ENCODE measurements at places on chromosomes 6 and 20. TPM values are rescaled to one million over a fixed set of nuclear protein-coding genes. Genes with fewer than 3 reads are reported as not detected.

DNA sequence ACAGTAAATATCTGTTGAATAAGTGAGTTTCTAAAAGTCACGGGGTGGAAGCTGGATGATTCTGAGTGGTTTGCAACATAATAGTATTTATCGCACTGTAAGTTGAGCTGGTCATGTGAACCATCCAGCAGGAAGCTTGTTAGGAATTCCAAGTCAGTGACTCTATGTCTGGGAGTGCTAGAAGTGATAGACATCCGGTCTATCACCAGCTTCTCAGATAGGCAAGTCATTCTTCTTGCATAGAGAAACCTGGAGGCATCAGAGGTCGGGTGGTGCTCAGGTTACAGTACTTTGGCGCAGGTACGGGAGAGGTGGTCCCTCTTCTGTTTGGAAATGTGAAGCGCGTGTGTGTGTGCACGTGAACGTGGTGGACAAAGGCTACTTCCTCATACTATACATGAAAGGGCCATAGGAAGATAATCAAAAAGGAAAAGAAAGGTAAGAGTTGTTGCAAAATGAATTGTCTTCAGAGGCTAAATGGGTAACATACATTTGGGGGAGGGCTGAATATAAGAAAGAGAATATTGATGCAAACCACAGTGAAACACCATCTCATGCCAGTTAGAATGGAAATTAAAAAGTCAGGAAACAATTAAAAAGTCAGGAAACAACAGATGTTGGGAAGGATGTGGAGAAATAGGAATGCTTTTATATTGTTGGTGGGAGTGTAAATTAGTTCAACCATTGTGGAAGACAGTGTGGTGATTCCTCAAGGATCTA is 299.3 kb upstream of the ZFP64 start:
- H3K27ac ChIP-seq = peak overlapping the region; percentile 53
- H3K4me1 ChIP-seq = peaks cover 26% of the 10 kb centered on the region
- DNase-seq = no peak

- no peak overlapping the region for H3K4me3 ChIP-seq
- no peak for DNase-seq
- H3K4me1 ChIP-seq = no peaks in the 10 kb centered on the region
Measured at GRCh38 chr6:153804755-153805330, 234.2 kb upstream of the OPRM1 start.

DNA sequence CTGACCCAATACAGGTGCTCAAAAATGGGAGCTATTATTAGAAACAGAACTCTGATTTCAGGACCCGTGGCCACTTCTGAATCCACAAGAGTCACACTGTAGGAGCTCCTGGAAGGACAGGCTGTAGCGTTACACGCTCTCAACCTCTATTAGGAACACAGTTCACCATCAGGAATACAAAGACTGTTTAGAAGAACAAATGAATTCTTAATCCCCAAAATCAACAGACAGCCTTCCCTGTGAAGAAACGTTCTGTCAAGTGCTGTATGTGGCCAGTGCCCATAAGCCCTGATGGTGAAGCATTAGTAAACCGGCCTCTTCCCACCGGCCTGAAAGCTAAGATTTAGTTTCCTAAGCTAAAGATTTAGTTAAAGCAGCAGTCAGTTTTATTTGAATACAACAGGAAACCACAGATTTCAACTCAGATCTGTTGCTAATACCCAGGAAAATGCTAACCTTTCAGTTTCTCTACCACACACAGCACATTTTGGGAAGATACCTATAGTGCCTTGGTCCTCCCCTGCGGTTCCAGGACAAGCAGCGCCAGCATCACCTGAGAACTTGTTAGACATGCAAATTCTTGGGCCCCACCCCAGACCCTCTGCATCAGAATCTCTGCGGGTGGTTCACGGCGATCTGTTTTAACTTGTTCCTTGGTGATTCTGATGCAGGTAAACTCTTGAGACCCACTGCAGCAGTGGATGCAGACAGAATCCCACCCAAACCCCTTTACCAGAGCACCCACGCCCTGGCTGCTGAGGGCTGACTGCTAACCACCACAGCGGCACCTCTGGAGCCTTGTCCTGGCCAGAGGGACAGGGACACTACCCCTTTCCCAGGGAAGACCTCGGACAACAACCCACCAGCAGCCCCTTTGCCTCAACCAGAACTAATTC is 33.4 kb downstream of the MTRES1 start:
- peaks cover 6% of the 10 kb centered on the region for H3K36me3 ChIP-seq
- DNase-seq = no peak
- H3K4me1 ChIP-seq = no peaks in the 10 kb centered on the region
- H3K4me3 ChIP-seq = no peak overlapping the region
- no peaks in the 10 kb centered on the region for H3K27me3 ChIP-seq
- no peak overlapping the region for H3K27ac ChIP-seq

- no peaks in the 10 kb centered on the region for H3K27me3 ChIP-seq
- H3K27ac ChIP-seq = no peak overlapping the region
- H3K36me3 ChIP-seq = peaks cover 25% of the 10 kb centered on the region
Measured at GRCh38 chr6:3287308-3287707, 28.6 kb downstream of the PSMG4 start.

GRCh38 chr6:69622230-69622629 is 174.6 kb downstream of the LMBRD1 start:
- peaks cover 8% of the 10 kb centered on the region for H3K4me1 ChIP-seq
- H3K27me3 ChIP-seq = no peaks in the 10 kb centered on the region
- H3K27ac ChIP-seq = no peak overlapping the region
- H3K36me3 ChIP-seq = no peaks in the 10 kb centered on the region
- no peak overlapping the region for H3K4me3 ChIP-seq

- peaks cover 5% of the 10 kb centered on the region for H3K36me3 ChIP-seq
- peaks cover 31% of the 10 kb centered on the region for H3K4me1 ChIP-seq
- no peaks in the 10 kb centered on the region for H3K27me3 ChIP-seq
Measured at GRCh38 chr20:33991502-33991901, 2.2 kb upstream of the RALY start.

- H3K4me1 ChIP-seq = peaks cover 14% of the 10 kb centered on the region
- no peaks in the 10 kb centered on the region for H3K27me3 ChIP-seq
- H3K36me3 ChIP-seq = no peaks in the 10 kb centered on the region
- peak overlapping the region; percentile 74 for H3K27ac ChIP-seq
- no peak for DNase-seq
Measured at GRCh38 chr20:63957004-63957689, 931 bp upstream of the UCKL1 start.

- no peak for DNase-seq
- no peaks in the 10 kb centered on the region for H3K4me1 ChIP-seq
- no peak overlapping the region for H3K27ac ChIP-seq
- H3K27me3 ChIP-seq = peaks cover 10% of the 10 kb centered on the region
- H3K4me3 ChIP-seq = no peak overlapping the region
Measured at GRCh38 chr6:135088818-135089809, 34.5 kb upstream of the HBS1L start.

- H3K27me3 ChIP-seq = no peaks in the 10 kb centered on the region
- H3K4me3 ChIP-seq = no peak overlapping the region
- DNase-seq = no peak
- H3K36me3 ChIP-seq = peaks cover 15% of the 10 kb centered on the region
- H3K27ac ChIP-seq = no peak overlapping the region
Measured at GRCh38 chr6:149779644-149779963, 30.1 kb downstream of the PCMT1 start.

GRCh38 chr20:57714409-57715267 is 4.8 kb upstream of the PMEPA1 start:
- H3K36me3 ChIP-seq = no peaks in the 10 kb centered on the region
- H3K27me3 ChIP-seq = peaks cover 32% of the 10 kb centered on the region
- no peak for DNase-seq
- H3K4me3 ChIP-seq = no peak overlapping the region
- no peak overlapping the region for H3K27ac ChIP-seq

GRCh38 chr6:13013681-13014503 is 297.3 kb downstream of the PHACTR1 start:
- H3K27me3 ChIP-seq = peaks cover 58% of the 10 kb centered on the region
- H3K36me3 ChIP-seq = no peaks in the 10 kb centered on the region
- DNase-seq = no peak
- H3K4me1 ChIP-seq = peaks cover 22% of the 10 kb centered on the region
- no peak overlapping the region for H3K27ac ChIP-seq
- H3K4me3 ChIP-seq = peak overlapping the region; percentile 93

GRCh38 chr6:37207903-37208456 is 38.0 kb downstream of the PIM1 start:
- H3K4me1 ChIP-seq = peaks cover 8% of the 10 kb centered on the region
- peaks cover 17% of the 10 kb centered on the region for H3K27me3 ChIP-seq
- peak; percentile 82 for DNase-seq
- H3K36me3 ChIP-seq = no peaks in the 10 kb centered on the region
- peak overlapping the region; percentile 35 for H3K27ac ChIP-seq
- H3K4me3 ChIP-seq = no peak overlapping the region

DNA sequence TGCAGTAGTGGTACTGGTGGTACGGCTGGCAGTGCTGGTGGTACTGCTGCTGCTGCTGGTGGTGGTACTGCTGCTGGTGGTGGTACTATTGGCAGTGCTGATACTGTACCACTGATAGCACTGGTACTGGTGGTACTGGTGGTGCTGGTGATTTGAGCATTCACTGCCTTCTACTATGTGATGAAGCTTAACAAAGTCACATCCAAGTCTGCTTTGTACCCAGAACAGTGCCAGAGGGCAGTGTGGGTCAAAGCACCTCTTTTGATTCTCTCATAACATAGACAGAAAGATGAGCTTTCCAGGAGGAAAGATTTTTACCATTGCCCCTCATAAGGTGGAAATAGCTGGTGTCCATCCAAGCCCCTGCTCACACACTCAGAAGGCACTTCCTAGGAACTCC is 48.7 kb downstream of the ANKRD6 start:
- H3K27me3 ChIP-seq = no peaks in the 10 kb centered on the region
- DNase-seq = no peak
- no peak overlapping the region for H3K27ac ChIP-seq
- no peaks in the 10 kb centered on the region for H3K36me3 ChIP-seq
- H3K4me1 ChIP-seq = peaks cover 20% of the 10 kb centered on the region

DNA sequence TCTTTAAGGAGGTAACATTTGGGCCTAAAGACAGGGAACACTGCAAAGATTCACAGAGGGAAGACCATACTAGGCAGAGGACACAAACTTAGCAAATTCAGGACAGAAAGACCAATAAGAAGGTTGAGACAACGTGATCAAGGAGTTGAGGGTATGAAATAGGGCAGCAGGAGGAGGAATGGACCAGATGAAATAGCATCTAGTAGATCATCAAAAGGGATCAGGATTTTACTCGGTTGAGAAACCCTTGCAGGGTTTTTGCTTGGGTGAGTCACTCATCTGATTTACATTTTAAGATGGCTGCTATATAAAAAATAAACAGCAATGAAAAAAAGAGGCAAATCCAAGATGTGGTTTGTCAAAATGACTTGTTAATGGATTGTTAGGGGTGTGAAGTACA is 4.7 kb downstream of the BCLAF1 start:
- H3K36me3 ChIP-seq = peaks cover 36% of the 10 kb centered on the region
- H3K27me3 ChIP-seq = peaks cover 3% of the 10 kb centered on the region
- peaks cover 46% of the 10 kb centered on the region for H3K4me1 ChIP-seq
- no peak for DNase-seq
- H3K27ac ChIP-seq = peak overlapping the region; percentile 56

DNA sequence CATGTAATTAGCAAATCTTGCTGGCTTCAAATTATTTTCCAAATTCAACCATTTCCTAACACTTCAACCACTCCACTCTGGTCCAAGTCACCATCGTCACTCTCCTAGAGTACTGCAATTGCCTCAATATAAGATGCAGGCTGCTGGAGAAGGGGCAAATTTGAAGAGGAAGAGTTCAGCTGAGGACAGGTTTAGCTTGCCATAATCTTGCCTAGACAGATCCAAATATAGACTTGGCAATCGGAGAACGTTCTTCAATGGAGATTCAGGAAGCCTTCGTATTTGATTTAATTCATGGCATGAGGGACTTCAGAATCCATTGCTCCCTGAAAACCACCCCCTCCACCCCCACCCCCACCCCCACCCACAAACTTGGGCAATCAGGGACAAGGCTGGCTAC is 15.4 kb upstream of the KHDC1L start:
- no peaks in the 10 kb centered on the region for H3K4me1 ChIP-seq
- no peak overlapping the region for H3K4me3 ChIP-seq
- no peaks in the 10 kb centered on the region for H3K27me3 ChIP-seq
- H3K27ac ChIP-seq = no peak overlapping the region
- no peak for DNase-seq
- no peaks in the 10 kb centered on the region for H3K36me3 ChIP-seq

GRCh38 chr6:29596381-29596900 is 11.5 kb downstream of the OR2H2 start:
- peaks cover 4% of the 10 kb centered on the region for H3K36me3 ChIP-seq
- H3K4me1 ChIP-seq = peaks cover 4% of the 10 kb centered on the region
- no peak overlapping the region for H3K4me3 ChIP-seq
- no peak for DNase-seq
- H3K27me3 ChIP-seq = peaks cover 10% of the 10 kb centered on the region

GRCh38 chr6:155582016-155582991 is 126.7 kb upstream of the NOX3 start:
- DNase-seq = no peak
- peaks cover 7% of the 10 kb centered on the region for H3K4me1 ChIP-seq
- H3K36me3 ChIP-seq = no peaks in the 10 kb centered on the region

DNA sequence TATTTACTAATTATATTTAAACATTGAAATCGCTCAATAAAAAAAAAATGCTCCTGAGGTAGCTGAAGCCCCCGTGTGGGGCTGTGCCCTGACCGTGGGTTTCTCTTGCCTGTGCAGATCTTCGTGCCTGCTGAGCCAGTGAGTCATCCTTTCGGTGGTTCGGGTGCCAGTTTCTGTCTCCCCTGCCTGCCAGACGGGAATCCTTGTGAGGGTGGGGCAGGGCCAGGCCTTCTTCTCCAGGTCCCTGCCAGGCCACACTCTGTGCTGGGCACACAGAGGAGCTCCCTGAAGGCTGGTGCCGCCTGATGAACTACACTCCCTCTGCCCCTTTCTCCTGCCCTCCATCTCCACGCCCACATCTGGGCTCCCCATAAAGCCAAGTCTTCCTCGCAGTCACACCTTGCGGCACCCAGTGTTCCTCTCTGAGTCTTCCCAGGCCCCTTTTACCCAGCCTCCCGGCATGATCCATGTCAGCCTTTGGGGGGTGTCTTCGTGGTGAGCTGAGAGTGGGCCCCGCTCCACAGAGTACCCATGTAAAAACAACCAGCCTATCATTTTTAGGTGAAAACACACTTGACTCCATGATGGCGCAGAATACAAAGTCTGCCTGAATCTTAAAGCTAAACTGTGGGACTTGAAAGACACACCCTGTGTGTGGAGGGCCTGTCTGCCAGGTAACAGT is 19.3 kb downstream of the FGD2 start:
- H3K4me3 ChIP-seq = no peak overlapping the region
- H3K27ac ChIP-seq = peak overlapping the region; percentile 55
- no peak for DNase-seq
- peaks cover 22% of the 10 kb centered on the region for H3K4me1 ChIP-seq
- no peaks in the 10 kb centered on the region for H3K36me3 ChIP-seq

DNA sequence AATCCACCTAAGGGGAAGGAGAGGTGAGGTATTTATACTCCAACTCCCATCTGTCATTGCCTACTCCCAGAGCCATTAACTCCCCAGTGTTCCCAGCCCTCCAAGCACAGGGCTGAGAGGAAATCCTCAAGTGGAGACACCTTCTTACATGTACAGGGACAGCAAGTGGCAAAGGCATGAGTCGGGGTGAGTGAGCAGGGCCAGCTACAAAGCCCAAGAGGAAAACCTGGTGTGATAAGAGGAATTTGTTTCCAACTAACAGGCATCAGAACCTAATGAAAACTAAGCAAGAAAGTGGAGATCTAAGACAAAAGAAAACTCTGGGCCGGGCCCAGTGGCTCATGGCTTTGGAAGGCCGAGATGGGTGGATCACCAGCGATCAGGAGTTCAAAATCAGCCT is 70.0 kb upstream of the SRSF6 start:
- no peak for DNase-seq
- H3K4me1 ChIP-seq = no peaks in the 10 kb centered on the region
- no peak overlapping the region for H3K27ac ChIP-seq
- H3K36me3 ChIP-seq = no peaks in the 10 kb centered on the region
- H3K27me3 ChIP-seq = peaks cover 23% of the 10 kb centered on the region
- H3K4me3 ChIP-seq = no peak overlapping the region

NOX3 gene
- total RNA-seq = not detected

APOBEC2 gene
- total RNA-seq = 1.5 TPM

SLC32A1 gene
- not detected for total RNA-seq

KIF3B gene
- 45.9 TPM for total RNA-seq
